ENCODE measurements at places on chromosomes 2 and 18.

GRCh38 chr2:119174216-119174992 is 15.9 kb upstream of the C1QL2 start:
- no peak for DNase-seq

DNA sequence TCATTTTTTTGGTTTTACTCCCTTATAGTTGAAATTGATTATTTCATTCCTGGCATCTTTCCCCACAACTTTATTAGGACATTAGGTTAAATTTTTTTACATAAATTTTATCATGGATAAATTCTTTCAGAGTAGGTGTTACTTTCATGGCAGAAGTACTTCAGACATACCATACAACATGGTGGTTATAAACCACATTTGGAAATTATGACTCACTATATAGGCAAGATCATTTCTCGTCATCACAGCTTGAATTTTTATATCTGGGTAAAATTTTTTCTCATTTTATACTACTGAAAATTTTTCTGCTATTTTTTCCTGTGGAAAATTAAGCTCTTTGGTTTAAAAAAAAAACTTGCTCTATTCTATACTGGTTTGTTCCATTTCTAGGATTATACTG is 111.9 kb upstream of the COL5A2 start:
- DNase-seq: no peak

- no peak for DNase-seq
These were observed 4.2 kb upstream of the TMEM185B start for GRCh38 chr2:120227111-120227991.

GRCh38 chr2:181991171-181991885 is 5.7 kb downstream of the PPP1R1C start:
- no peak for DNase-seq

GRCh38 chr2:193561054-193561453 is 1366.3 kb upstream of the TMEFF2 start:
- DNase-seq: no peak

- no peak for DNase-seq
These were observed 100.7 kb upstream of the TAF1B start for GRCh38 chr2:9742601-9743000.

GRCh38 chr18:59498506-59499086 is 139.5 kb upstream of the LMAN1 start:
- DNase-seq: no peak

GRCh38 chr2:172128484-172128883 is 25.8 kb upstream of the DLX2 start:
- DNase-seq: no peak

- DNase-seq: no peak
These were observed 50.4 kb downstream of the SPATS2L start for GRCh38 chr2:200356857-200357384.

DNA sequence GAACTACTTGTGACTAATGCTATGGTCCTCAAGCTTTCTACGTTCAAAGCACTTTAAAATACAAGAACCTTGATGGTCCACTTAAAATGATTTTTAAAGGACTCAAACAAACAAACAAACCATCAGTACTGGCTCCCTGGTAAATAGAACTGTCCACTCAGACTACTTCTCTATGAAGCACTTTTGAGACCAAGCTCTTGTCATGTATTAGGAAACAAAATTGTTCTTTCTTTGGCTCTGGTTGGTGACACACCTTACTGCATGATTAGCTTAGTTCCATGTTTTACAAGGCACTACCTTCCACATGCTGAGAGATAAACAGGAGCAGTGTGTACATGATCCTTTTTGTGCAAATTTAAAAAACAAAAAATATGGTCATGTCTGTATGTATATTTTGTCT is 19.7 kb downstream of the DARS1 start:
- DNase-seq: no peak

- no peak for DNase-seq
These were observed 593 bp downstream of the SP140L start for GRCh38 chr2:230327418-230328154.

DNA sequence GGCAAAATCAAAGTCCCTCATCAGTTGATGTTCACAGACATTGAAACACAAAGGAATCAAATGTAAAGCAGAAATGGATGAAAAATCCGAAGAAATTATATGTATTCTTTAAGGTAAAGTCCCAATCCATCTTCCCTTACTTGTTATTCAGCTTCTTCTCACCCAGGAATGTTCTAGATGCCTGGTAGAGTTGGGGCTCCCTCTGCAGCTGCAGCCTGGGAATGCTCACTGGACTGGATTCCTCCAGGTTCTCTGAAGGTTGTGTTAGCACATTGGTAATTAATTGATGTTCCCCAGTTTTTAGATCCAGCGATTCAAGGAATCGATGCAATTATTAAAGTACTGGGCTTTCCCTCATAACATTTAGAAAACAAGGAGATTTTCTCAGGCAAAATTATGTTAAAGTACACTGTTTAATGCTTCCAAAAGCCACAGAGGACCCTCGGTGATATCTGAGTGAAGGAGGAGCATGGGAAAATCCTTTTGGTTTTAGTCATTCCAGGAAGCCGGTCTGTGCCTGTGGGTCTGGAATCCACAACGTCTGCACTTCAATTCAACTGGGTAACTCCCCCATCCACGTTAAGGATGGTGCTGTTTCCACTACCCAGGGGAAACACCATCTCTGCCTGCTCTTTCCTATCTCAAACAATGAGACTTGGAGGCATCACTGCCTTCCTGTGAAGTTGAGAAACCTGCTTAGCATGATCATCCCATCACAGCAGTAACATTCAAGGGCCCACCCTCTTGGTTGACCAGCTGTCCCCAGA is 22.0 kb downstream of the NTSR2 start:
- no peak for DNase-seq

DNA sequence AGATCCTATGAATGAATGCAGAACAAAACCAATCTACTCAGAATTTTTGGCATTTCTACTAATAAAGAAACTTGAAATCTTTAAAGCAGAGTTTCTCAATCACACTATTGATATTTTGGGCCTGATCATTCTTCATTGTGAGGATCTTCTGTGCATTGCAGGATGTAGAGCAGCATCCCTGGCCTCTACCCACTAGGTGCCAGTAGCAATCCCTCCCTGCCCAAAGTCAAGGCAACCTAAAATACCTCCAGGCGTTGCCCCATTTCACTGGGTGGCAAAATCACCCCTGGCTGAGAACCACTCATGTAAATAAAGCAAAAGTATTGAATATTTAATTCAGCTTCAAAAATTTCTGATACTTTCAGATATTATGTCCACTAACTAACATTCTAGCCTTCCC is 213.0 kb downstream of the SP3 start:
- no peak for DNase-seq

- no peak for DNase-seq
These were observed 54.4 kb downstream of the LRPPRC start for GRCh38 chr2:43941359-43941758.

GRCh38 chr2:20231598-20232026 is 6.7 kb upstream of the SDC1 start:
- no peak for DNase-seq

DNA sequence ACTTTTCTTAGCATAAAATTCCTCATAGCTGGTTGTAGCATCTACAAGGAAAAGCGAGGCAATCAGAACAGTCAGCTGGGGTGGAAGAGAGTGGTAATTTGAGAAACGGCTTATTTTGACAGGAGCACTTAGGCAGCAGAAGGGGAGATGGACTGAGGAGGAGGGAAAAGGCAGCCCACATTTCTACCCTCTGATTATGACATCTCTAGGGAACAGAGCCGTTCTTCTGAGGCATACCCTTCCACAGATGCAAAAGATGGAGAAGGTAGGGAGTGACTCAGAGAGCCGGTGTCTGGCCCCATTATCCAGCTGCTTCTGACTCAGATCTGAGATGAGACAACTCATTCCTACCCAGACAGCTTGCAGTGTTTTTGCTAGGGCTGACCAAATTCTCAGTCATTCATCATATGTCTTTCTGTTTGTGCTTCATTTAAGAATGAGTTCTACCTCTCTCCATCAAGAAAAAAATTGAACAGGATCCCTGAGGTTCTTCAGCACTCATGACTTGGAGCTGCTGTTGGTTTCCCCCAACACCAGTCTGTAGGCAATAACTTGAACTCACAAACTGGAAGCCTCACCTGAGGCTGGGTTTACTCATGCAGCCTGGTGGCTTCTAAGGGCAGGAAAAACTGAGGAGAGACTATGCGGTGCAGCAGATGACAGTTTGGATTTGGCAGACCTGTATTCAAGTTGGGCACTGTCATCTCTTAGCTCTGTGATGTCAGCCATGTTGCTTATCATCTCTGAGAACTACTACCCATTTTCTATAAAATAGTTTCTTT is 15.9 kb upstream of the SEC11C start:
- no peak for DNase-seq

GRCh38 chr2:7745369-7745768 is 828.2 kb downstream of the RNF144A start:
- no peak for DNase-seq

GRCh38 chr2:217977840-217978535 is 24.8 kb downstream of the TNS1 start:
- no peak for DNase-seq

GRCh38 chr18:56323673-56324072 is 314.7 kb downstream of the TXNL1 start:
- DNase-seq: no peak

DNA sequence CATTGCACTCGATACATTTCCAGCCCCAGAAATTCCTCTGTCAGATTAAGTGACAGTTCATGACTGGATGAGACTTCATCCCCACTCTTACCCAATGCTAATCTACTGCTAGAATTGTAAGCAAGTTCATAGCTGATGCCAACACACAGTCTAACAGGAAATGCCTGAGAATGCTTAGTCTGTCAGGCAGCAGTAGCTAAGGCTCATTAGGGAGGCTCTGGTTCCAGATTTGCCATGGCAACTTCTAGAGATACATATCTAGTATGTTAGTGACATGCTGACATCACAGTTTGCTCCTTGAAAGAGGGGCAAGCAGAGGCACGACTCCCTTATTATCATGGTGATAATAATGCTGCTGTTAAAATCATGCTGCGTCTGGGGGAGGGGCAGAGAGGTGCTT is 198.4 kb downstream of the RBM43 start:
- no peak for DNase-seq

DNA sequence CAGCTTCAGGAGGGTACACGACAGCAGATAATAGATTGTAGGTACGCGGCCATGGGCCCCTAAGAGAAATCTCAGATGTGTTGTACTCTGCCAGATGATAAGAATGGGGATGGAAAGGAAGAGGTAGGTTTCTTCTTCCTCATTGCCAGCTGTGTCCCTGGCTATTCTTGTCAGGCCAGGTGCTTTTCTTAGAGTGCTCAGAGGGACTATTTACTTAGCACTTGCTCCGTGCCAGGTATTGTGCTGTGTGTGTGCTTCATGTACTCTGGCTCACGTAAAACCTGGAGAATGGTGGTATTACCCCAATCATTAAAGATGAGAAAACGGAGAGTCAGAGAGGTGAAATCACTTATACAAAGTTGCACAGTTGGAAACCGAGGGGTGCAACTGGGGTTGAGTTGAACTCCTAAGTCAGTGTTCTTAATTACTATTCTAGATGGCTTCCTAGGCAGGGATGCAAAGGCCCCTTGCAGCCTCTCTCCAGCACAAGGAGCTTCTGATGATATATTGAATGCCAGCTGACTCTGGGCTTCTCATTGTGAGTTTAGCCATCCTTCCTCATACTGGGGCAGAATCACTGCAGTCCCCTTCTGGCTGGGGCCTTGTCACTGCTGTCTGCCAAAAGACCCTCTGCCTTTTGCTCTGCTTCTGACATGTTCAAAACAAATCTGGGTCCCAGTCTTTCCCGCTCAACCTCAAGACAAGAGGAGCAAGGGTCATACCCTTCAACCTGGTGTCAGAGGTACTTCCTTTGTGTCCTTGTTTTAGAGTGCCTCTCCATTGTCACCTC is 60.7 kb downstream of the LYPD1 start:
- no peak for DNase-seq

- DNase-seq: no peak
These were observed 239.3 kb upstream of the CDH20 start for GRCh38 chr18:61093965-61094364.

GRCh38 chr2:237540823-237541222 is 25.6 kb upstream of the PRLH start:
- DNase-seq: no peak

- no peak for DNase-seq
These were observed 295.9 kb upstream of the CRIM1 start for GRCh38 chr2:36059691-36060090.

DNA sequence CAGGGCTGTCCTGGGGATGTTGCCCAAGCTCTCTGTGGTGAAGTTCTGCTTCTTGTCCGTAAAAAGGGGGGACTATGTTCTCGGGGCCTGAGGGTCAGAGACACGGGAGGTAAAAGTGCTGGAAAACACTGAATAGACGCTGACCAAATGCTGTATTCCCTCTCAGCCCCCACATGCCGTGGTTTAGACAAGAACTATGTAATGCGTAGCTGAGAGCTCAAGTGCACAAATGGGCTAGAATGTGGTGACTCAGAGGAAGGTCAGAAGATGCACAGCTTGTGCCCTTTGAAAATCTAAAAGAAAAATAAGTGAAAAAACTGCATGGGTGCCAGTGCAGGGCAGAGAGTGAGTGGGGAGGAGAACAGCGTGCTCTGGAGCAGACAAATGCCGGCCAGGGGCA is 80.3 kb upstream of the MAP4K4 start:
- no peak for DNase-seq

DNA sequence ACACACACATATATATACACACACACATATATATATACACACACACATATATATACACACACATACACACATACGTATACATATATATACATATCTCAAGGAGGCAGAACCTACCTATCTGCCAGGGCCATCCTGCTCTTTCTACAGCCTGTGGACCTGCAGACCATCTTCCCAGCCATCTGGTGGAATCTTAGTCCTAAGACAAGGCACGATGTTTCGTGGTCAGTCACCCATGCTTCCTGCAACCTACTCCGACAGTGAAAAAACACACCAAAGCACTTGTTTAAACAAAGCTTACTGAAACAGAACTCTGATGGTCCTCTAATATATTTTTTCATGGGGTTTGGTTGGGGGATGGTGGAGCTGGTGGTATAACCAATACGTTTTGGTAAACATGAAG is 164.2 kb upstream of the ZNF521 start:
- DNase-seq: no peak

GRCh38 chr2:230885463-230886130 is 20.9 kb downstream of the ITM2C start:
- no peak for DNase-seq

- no peak for DNase-seq
These were observed 39.7 kb upstream of the TEX51 start for GRCh38 chr2:126858991-126859390.

- no peak for DNase-seq
These were observed 12.2 kb downstream of the PLB1 start for GRCh38 chr2:28507796-28508764.

GRCh38 chr18:23169673-23170044 is 34.4 kb downstream of the CABLES1 start:
- no peak for DNase-seq

DNA sequence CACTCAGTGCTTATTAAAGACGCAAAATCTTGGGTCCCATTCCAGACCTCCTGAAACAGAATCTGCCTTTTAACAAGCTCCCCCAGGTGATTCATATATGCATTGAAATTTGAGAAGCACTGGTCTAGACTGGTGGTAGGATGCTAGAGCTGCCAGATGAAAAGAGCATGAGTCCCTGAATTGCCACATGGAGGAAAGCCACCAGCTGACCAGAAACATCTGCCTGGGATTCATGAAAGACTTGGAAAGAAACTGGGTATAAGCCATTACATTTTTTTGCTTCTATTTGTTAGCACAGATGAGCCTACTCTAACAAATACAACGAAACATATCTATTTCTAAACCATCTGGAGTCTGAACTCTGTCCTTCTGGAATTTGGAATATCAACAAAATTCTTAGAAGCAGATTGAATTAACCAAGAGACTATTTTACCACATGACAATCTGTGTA is 228.9 kb downstream of the RBM43 start:
- no peak for DNase-seq

All from cortex of kidney (tissue), 1 donor.